NCI-H1694 treated with DMSO at 0.1 percent for 48 hours (cell line): ENCODE measurements at places on chromosomes 16 and 17.

DNA sequence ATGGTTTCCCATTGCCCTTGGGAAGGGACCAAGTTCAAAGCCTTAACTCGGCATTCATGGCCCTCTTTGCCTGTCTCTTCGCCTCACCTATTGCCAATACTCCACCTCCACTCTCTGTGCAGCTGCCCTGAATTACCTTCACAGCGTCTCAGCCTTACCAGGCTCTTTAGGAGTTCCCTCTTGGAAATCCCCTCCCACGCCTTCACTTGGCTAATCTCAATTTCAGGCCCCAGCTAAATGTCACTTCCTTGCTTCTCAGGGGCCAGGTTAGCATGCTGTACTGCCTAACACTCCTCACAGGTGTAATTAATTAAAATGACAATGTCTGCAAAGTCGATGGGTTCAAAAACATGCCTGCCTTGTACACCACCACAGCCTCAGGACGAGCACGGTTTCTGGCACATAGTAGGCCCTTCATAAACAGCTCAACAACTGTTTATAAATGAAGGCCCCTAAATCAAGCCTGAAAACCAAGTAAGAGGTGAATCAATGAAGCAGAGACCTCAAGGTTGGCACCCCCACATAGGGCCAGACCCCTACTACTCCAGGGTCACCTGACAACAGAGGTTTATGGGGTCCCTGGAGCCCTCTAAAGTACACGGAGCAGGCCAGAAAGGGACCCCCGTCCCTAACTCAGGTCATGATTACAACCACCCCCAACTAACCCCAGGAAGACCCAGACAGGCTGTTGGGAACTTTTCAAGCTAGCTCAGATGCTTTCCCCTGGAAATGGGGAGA lies 11.2 kb upstream of the EEF2K start:
- DNase-seq, result no peak

- DNase-seq, result no peak
Measured at GRCh38 chr17:34318474-34318873, 761 bp upstream of the CCL8 start.

DNA sequence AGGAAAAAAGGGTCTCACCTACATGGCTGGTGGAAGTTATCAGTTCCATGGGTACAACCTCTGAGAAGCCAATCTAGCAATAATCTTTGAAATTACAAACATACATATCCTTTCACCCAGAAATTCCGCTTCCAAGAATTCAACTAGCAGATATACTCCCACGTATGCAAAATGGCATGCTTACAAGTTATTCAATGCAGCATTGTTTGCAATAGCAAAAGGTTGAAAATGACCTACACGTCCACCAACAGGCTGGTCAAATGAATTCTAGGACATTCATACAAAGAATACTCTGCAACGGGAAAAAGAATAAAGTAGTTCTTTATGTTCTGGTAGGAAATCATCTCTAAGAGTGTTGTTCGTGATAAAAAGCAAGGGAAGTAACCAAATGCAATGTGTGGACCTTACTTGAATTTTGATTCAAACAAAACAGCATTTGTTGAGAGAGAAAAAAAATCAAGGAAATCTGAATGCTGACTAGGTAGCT lies 63.7 kb upstream of the NLK start:
- no peak for DNase-seq

- DNase-seq, result no peak
Measured at GRCh38 chr16:11342021-11342855, 3.0 kb upstream of the RMI2 start.

DNA sequence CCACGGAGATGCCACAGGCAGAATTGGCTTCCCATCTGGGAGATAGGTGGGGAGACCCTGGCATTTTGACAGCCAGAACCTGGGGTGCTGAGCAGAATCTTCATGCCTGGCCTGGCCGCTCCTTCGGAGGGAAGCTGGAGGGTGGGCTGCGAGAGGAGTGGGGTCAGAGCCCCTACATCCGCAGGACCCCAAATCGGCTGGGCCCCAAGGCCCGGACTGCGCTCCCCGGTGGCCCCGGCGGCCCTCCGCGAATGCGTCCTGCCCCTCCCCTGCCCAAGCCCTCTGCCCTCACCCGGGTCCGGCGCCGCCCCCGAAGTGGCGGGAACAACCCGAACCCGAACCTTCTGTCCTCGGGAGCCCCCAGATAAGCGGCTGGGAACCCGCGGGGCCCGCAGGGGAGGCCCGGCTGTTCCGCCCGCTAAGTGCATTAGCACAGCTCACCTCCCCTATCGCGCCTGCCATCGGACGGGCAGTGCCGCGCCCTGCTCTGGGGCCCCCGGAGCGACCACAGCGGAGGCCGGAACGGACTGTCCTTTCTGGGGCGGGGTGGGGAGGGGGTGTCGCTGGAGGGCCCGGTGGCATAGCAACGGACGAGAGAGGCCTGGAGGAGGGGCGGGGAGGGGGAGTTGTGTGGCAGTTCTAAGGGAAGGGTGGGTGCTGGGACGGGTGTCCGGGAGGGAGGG lies 850 bp upstream of the PNMT start:
- DNase-seq, result no peak

DNA sequence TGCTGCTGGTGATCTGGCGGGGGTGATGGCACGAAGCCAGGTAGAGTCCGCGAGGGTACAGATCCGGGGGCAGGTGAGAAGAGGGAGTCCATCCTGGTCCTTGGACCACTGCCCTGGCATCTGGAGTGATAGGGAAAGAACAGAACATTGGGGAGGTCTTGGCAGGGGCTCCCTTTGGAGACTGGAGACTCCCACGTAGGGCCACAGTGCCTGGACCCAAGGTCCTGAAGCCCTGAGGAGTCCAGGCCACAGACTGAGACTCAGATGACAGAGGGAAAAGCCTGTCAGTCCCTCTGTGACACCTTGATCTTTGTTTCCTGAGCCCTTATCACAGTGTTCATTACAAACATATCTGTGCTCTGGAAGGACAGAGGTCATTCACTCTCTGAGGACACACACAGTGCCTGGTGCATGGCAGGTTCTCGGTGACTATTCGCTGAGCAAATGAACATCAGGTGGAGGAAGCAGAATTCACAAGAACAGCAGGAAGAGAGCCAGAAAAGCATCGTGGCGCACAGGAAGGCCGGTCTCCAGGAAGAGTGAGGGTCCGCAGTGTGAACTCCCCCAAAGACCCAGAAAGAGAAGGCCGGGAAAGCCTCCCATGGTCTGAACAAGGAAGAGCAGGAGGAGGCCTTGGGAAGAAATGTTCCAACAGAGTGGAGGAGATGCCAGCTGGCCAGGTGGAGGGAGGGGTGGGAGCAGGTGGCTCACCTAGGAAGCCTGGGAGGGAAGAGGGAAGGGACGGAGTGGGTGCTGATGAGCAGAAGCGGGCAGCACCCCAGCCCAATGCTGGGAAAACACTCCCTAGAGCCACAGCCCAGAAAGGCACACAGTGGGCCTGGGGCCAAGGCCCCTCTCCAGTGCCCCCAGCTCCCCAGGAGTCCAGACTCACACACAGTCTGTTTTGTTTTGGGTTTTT lies 20.5 kb downstream of the PEMT start:
- DNase-seq, result no peak

- DNase-seq, result no peak
Measured at GRCh38 chr17:10716218-10716617, 13.6 kb downstream of the TMEM220 start.
